ENCODE measurements at places on chromosomes 2 and 18.

GRCh38 chr2:20444101-20444992 is 2.5 kb upstream of the RHOB start:
- no peak for DNase-seq

GRCh38 chr2:241110607-241111439 is 8.7 kb upstream of the MTERF4 start:
- no peak for DNase-seq

- no peak for DNase-seq
These were observed 1.3 kb upstream of the ITPRIPL1 start for GRCh38 chr2:96323849-96324248.

DNA sequence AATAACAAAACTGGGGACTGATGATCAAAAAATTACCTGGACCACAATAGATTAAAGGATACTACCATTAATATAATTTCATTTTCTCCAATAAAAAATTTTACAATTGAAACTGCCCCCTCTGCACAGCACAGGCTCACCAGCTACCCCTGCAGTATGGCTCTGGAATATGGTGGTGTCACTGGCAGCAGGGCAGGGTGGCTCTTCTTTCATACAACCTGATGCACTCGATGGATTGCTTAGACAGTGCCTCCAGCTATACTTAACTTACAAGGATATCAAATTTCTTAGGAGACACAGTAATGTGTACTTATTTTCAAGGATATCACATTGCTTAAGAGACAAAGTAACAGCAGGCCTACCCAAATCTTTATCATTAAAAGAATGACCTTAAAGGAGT is 124.0 kb downstream of the PRELID3A start:
- no peak for DNase-seq

DNA sequence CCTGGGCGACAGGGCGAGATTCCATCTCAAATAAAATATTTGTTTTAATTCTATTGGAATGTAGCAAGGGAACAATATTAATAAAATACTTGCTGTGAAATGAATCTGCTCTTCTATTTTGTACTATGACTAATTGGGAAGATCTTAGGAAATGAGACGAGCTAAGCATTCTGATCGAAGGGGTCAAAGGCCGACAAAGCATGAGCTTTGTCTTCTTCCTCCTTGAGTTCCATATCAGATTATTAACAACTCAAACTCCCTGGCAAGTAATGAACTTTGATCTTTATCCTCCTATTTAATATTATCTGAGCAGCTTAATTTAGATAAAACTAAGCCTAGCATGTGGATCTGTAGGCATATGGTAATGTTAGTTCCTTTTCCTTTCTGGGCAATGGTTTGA is 15.5 kb downstream of the GEMIN6 start:
- no peak for DNase-seq

DNA sequence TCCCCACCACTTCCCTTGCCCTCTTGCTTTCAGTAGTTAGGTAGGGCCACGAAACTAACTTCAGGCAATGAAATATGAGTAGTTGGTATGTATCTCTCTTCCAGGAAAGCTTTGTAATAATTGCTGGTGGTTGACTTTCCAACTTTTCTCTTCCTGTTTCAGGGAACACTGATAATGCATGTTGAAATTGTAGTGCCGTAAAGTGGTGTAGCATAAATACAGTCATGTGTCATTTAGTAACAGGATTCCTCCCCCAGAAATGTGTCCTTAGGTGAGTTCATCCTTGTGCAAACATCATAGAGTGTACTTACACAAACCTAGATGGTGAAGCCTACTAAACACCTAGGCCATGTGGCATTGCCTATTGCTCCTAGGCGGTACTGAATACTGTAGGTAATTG is 429.2 kb downstream of the PID1 start:
- no peak for DNase-seq

DNA sequence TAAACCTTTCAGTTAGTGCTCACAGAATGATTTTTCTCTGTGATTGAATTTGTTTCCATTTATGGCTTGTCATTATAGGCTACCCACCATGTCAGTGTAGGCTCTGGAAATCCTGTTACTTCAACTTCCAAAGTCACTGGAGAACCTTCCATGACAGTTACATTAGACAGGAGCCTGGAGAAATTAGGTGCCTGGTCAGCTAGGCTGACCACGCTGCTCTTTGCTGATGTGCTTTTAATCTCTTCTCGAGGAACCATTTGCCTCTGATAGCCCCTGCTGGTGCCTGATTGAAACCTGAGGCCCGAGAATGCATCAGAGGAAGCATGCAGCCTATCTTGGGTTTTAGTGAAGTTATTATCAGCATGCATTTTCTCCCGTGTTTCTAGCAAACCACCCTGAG is 29.6 kb upstream of the TTN start:
- DNase-seq = no peak

DNA sequence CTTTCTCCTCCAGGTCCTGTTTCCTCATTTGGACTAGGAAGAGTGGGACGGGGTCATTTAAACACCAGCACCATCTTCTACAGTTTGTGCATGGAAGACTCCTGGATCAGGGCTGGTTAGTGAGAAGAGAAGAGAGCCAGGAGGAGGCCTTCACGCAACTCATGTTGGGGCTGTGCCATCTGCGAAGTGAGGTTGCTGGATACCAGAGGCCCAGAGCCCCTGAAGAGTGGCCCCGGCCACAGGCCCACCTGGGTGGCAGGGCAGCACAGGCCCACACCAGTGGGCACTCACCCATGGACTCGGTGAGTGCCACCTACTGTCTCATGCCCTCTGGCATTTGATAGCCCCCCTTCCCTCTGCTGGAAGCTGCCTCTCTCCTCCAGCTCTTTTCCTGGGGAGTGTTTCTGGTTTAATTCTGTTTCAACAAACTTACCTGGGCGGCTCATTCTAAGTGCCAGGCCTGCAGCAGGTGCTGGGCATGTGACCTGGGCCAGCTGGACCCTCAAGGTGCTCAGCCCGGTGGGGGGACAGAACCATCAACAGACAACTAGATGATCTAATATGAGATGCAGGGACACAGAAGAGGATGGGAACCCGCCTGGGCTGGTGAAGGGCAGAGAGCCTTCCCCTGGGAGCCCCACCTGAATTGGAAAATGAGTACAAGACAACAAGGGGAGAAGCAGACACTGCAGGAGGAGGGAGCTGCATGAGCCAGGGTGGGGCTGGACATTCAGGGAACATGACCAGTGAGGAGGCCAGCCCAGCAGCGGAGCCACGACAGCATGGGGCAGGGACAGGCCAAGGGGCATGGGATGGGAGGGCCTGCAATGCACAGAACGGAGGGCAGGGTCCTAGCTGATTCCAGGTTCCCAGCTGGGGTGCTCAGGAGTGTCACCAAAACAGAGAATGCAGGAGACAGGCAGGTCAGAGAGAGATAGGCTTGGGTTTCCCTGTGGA is 70.6 kb downstream of the MARCO start:
- no peak for DNase-seq

DNA sequence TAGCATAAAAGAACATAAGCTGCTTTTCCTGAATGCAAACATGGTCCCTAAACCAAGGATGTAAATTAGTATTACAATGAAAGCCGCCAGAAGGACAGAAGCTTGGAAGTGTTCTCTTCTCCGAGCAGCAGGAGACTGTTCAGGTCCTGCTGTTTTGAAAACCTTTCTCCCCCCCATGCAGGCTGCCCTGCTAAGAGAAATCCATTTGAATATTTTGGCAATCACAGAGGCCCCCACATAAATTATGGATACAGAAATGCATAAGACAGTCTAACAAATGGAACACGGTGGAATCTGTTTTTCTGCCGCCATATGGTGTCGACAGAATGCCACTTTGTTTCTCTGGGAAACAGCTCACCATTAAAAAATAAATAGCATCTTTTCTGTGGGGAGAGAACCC is 600.4 kb upstream of the KLHL29 start:
- no peak for DNase-seq

DNA sequence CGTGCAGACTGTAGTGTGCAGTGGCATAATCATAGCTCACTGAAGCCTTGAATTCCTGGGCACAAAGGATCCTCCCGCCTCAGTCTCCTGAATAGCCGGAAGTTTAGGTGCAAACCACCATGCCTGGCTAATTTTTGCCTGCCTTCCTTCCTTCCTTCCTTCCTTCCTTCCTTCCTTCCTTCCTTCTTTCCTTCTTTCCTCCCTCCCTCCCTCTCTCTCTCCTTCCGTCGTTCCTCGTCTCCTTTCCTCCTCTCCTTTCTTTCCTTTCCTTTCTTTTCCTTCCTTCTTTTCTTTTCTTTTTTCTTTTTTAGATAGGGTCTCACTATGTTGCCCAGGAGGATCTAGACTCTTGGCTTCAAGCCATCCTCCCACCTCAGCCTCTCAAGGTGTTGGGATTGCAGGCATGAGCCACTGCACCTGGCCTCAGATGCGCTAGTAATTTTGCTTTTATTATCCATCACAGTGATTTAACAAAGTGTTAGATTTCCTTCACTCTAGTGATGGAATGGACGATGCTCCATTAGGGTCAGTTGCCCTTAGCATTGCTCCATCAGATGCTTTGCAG is 6.6 kb upstream of the ANKRD29 start:
- DNase-seq = no peak

GRCh38 chr18:46253498-46253897 is 149.3 kb downstream of the HAUS1 start:
- no peak for DNase-seq

DNA sequence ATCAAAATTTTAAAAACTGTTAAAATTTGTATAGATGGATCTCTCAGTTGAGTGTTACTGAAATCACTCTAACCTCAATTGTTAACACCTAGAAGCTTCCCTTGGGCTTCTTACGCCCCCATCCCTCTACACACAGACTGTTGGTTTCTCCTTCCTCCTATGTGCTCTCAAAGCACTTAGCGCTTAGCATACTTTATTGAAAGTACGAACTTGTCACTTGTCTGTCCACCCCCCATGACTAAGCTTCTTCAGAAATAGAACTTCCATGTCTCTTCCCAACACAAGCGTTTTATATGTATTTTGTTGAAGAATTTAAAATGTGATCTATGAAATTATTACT is 441 bp downstream of the MPHOSPH10 start:
- no peak for DNase-seq

- DNase-seq = no peak
These were observed 154.0 kb downstream of the INHBB start for GRCh38 chr2:120499784-120500495.

GRCh38 chr18:9184998-9185613 is 48.5 kb downstream of the ANKRD12 start:
- no peak for DNase-seq

- no peak for DNase-seq
These were observed 100.0 kb upstream of the PID1 start for GRCh38 chr2:229371086-229371485.

DNA sequence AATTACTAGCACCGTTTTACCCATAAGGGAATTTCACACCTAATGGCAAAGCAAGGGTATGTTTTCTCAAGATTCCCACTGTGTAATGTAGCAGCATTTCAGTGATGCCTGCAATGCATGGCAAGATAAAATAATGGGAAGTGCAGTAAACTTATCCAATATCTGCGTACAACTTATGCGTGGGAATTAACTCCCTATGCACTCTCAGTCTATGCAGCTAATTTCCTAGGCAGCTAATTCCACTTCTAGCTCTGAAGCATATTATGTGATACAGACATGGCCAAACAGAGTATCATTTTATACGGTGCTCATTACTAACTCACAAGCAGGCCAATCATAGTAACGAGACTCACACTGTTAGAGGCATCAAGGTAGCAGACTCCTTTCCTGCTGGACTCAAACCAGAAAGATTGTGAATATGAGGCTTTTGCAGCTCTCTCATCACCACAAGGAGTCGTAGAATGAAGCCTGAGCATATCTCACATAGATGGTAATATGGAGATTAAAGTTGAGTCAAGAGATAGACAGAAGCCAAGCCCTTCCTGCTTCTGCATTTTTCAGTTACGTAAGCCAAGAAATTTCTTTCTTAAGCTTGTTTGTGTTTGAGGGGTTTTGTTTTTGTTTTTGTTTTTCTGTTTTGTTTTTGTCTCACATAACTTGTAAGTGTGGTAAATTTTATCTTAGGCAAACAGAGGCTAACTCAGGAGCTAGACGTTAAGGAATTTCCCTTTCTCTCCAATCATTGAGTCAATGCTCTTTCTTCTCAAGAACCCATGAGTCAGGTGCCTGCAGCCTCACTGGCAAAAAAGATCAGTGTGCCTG is 34.8 kb upstream of the ITGAV start:
- no peak for DNase-seq

DNA sequence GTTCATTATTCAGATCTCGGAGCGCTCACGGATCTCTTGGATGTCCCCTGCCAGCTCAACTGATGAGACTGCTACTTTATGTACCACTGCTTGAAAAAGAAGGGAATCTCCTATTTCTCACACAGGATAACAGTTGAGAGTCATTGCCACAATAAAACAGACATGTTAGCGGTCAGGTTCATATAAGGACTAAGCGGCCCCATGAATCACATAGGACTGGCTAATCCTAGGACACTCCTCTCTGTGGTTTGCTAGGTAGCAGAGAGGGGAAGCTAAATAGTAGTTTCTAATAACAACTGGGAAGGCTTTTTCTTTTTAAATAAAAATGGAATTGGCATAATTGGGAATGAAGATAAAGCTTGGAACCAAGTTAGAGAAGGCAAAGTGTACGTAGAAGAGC is 15.9 kb upstream of the TGFA start:
- DNase-seq = no peak

All from stimulated activated CD8-positive, alpha-beta memory T cell treated with anti-CD3 and anti-CD28 coated beads, Interleukin-15, amount 100 ng/mL, for 24 hours (primary cell).